Activated CD4-positive, alpha-beta memory T cell treated with anti-CD3 and anti-CD28 coated beads for 36 hours (primary cell): ENCODE measurements at places on chromosomes 6 and 20. TPM values are rescaled to one million over a fixed set of nuclear protein-coding genes. Genes with fewer than 3 reads are reported as not detected.

The ADTRP gene
- 24.1 TPM for total RNA-seq

The TMX4 gene
- 35.9 TPM for total RNA-seq

The TMEM170B gene
- 1.1 TPM for total RNA-seq

GRCh38 chr6:71420693-71421328, 132.2 kb downstream of the OGFRL1 start:
- H3K27me3 ChIP-seq, result peaks cover 39% of the 10 kb centered on the region
- H3K36me3 ChIP-seq, result no peaks in the 10 kb centered on the region
- H3K4me3 ChIP-seq, result peak overlapping the region; percentile 39
- H3K27ac ChIP-seq, result no peak overlapping the region
- H3K4me1 ChIP-seq, result peaks cover 2% of the 10 kb centered on the region

GRCh38 chr20:15146948-15147347, 809.5 kb upstream of the FLRT3 start:
- no peaks in the 10 kb centered on the region for H3K36me3 ChIP-seq
- no peak for DNase-seq
- no peak overlapping the region for H3K27ac ChIP-seq

DNA sequence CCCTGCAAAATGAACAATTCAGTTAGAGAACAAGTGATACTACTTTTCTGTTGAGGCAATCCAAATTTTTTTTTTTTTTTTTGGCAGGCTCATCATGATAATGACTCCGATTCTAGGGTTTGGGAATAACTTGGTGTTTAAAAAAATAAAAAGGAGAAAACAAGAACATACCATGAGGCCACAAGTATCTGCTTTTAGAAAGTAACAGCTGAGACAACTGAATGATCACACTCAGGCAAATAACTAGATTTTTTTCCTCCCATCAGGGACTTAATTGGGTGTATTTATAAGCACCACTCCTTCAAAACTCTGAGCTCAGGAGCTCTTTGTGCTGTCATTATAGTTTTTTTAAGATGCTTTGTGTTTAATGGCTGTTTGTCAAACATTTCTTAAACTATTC, 29.6 kb downstream of the PAK5 start:
- H3K36me3 ChIP-seq, result no peaks in the 10 kb centered on the region
- H3K4me1 ChIP-seq, result no peaks in the 10 kb centered on the region
- DNase-seq, result no peak
- no peaks in the 10 kb centered on the region for H3K27me3 ChIP-seq

DNA sequence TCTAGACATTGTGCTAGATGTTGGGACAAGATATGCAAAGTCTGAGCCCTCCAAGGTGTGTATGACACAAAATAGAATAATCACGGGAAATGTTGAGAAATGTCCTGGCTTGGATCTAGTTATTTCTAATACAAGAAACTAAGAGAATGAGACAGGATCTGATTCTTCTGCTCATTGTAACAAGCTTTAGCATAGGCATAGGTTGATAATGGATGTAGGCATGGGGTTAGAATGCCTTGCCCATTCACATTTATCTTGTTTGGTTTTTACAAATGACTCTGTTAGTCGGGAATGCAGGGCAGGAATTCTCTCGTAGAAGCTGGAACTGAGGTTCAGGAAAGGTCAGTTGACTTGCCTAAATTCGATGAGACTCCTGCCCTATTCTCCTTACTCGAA, 1.5 kb upstream of the SLC26A8 start:
- no peak overlapping the region for H3K27ac ChIP-seq
- peaks cover 6% of the 10 kb centered on the region for H3K36me3 ChIP-seq
- H3K4me1 ChIP-seq, result peaks cover 16% of the 10 kb centered on the region
- H3K27me3 ChIP-seq, result peaks cover 12% of the 10 kb centered on the region
- DNase-seq, result no peak
- H3K4me3 ChIP-seq, result no peak overlapping the region

DNA sequence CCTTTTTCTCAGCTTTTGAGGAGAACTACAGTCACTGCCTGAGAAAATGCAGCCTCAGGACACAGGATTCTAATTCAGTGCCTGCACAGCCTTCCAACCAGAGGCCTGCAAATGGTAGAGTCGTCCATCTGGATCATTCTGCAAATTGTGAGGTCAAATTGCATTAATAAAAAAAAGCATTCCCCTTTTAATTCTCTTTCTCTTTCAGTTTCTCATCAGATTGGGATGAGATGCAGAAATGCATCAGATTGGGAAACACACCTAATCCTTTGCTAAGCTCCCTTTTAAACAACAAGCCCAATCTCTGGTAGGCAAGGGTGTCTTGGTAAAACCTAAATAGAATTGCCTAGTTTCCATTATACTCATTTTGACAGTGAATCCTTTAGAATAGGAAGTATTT, 838.8 kb downstream of the MAFB start:
- no peaks in the 10 kb centered on the region for H3K36me3 ChIP-seq
- H3K4me1 ChIP-seq, result no peaks in the 10 kb centered on the region
- no peak overlapping the region for H3K27ac ChIP-seq
- DNase-seq, result no peak
- no peaks in the 10 kb centered on the region for H3K27me3 ChIP-seq

GRCh38 chr20:45913116-45913515, 1.2 kb upstream of the PLTP start:
- no peak for DNase-seq
- H3K27ac ChIP-seq, result no peak overlapping the region

DNA sequence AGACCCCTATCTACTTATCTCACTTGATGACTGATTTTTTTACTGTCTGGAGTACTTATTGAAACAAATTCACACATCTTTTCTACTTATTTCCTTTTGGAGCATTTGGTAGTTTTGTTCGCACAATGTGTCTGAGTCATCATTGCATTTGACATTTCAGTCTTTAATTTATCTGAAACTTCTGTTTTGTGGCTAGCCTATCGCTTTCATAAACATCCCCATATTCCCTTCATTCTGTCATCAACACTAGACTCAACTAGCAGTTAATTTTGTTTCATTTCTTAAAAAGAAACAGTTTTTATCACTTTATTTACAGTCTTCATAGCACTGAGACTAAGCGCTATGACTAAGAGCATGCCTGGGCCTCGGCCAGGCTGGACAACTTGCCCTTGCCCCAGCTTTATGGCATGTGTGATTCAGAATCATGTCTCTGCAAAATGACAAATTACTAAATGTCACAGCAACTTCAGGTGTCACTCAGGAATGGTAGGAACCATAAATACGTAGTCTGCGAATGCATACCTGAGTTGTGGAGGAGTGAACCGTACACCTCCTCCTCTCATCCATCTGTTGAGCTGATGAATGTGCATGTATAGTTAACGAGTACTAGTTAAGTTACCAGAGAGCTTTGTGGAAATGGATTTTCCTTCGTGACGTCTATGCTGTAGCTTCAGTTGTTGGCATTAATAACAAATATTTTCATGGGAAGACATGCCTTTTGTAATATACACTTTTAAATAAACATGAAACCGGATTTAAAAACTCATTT, 16.2 kb downstream of the L3MBTL3 start:
- peak; percentile 43 for DNase-seq
- peaks cover 1% of the 10 kb centered on the region for H3K36me3 ChIP-seq
- H3K27me3 ChIP-seq, result no peaks in the 10 kb centered on the region
- peaks cover 48% of the 10 kb centered on the region for H3K4me1 ChIP-seq

DNA sequence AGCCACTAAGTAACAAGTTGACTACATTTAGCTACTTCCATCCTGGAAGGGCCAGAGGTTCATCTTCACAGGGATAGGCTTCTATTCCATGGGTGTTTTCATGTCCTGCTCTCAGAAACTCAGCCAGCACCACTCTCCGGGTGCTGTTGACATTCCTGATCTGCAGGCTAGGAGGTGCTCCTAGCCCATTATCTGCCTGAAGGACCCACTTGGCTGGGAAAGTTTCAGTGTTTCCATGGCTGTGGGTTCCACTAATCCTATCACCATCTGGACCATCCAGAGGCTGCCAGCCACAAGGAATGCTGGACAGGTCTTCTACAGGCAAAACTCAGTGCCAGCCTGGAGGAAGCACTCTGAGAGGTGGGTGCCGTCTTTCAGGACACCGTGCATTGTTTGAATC, 45.2 kb downstream of the HLA-G start:
- H3K4me1 ChIP-seq, result no peaks in the 10 kb centered on the region
- peaks cover 2% of the 10 kb centered on the region for H3K27me3 ChIP-seq
- no peak overlapping the region for H3K27ac ChIP-seq
- H3K36me3 ChIP-seq, result peaks cover 13% of the 10 kb centered on the region
